ENCODE measurements at places on chromosomes 1 and 21.

- DNase-seq: no peak
These were observed at the start of gene LRRC7 for GRCh38 chr1:69567652-69568420. Gene LRRC7 (plus strand): TSS chr1:69567922. CDS start chr1:69568640, 718 bp downstream.

- DNase-seq: no peak
These were observed 143.5 kb downstream of the SLC30A10 start for GRCh38 chr1:219784660-219785381.

- DNase-seq: no peak
These were observed 48.0 kb downstream of the NID1 start for GRCh38 chr1:236016782-236017400.

DNA sequence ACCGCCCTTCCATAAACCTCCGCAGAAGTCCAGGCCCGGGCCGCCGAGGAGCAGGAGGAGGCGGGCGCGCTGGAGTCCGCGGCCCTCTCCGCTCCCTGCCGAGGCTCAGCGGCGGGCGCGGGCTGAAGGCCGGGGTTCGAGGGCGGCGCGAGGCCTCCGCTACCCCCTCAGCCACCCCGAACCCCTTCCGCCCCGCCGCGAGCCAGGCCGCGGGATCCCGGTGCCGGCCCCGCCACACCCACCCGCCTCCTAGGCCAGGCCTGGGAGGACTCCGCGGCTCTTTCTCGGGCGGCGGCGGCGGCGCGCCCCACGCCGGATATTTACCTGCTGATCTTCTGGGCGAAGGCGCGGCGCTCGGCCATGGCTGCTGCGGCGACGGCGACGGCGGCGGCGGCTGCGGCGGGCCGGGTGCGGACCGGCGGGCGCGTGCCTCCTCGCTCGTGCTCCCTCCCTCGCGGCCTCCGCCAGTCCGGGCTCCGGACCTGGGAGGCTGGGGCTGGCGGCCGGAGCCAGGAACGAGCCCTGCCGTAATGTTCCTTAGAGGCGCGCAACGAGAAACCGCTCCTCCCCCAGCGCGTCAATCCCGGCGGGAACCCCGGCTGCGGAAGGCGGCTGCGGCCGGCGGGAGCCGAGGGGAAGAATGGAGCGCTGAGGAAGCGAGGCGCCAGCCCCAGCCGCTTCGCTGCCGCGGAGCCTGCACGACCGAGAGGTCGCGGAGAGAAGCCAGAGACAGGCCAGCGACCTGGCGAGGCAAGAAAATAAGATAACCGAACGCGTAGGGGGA lies at the start of gene DOCK7:
Gene DOCK7, minus strand, starts transcription at position 484 of the 784 bp plus-strand sequence. Its CDS starts 122 bp downstream, at position 362.
- DNase-seq: peak; percentile 45

- DNase-seq: no peak
These were observed 28.0 kb upstream of the USP25 start for GRCh38 chr21:15701830-15702229.

GRCh38 chr1:182699393-182700350 lies 15.3 kb upstream of the RGS8 start:
- DNase-seq: no peak
